Activated effector memory CD4-positive, alpha-beta T cell treated with anti-CD3 and anti-CD28 coated beads, Interleukin-2, amount 50 U/mL, for 16 hours (primary cell): ENCODE measurements at places on chromosomes 2 and 18.

GRCh38 chr18:3867864-3868311 lies 417.9 kb downstream of the TGIF1 start:
- no peak for DNase-seq

DNA sequence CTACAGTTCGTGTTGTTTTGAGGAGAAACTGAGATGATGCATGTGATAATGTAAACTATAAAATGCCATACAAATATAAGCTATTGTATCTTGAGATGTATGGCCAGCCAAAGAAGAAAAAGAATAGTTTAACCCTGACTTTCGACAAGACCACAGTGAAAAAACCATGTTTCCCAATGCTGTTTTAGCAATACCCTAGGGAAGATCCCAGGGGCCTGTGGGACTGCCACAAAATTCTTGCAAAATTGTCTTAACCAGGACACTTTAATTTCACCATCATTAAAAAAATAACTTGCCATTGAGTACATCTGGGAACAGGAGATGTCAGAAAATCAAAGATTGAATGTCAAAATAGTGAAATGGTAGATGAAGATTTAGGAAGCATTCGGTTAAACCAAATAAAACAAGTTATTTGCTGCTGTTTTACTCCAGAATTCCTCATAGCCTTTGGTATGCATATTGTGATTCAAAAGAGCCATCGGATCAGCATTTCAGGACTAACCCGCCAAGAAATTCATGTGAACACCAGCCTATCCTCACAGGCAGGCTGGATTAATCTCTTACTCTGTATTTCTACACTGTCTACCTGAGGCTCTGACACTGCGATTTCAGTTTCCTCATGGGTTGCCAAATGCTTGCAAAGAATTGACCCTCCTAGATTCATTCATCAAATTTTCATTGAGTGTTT lies 49.0 kb upstream of the SP3 start:
- DNase-seq, result no peak

DNA sequence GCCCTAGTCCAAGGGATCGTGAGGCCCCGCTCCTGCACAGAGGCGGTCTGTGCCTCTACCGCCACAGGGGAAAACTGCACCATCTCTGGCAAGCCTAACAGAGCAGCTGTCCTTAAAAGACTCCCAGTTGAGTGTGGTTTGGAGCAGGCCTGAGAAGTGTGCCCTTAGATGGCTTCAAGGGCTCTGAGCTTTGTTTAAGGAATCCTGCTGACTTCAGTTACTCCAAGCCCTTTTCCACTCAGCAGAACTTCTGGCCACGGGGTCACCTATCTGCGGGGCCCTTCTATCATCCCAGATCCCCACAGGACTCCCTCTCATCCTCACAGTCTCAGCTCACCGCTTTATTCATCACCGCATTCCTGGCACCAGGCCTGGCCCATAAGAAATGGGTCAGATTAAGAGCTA lies 131.5 kb downstream of the CCDC74A start:
- DNase-seq, result no peak

DNA sequence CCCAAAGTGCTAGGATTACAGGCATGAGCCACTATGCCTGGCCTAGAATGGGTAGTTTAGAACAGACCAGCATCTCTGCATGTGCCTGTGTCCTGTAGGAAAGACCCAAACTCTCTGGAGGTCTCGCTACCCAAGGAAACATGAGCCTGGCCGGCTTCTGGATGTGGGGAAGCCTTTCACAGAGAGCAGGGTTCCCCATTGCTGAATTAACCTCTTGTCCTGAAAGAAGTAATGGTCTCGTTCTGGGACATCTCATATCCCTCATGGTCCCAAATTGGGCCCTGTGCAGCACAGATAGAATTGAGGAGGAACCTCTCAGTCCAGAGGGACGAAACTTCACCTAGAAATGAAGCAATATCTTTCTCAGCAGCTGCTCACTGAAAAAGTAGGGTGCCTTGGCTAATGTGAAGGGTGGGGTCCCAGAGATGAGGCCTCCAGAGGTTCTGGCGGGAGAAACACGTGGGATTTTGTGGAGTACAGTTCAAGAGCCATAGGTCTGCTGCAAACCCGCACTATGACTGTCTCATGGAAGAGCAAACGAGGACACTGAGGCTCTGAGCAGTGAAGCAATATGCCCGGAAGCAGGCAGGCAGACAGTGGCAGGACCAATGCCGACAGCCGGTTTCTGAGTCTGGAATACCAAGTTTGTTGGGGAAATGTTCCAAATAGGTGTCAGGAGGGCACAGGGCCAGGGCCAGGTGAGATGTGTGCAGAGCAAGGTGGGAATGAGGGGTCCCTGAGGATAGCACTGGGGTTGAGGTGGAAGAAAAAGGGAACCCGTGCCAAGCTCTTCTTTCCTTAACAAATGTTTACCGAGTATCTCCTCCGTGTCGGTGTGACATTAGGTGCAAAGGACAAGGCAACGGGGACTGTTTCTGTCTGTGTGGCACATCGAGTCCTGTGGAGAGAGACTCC lies 121.0 kb upstream of the TWIST2 start:
- no peak for DNase-seq

- peak; percentile 21 for DNase-seq
Measured at GRCh38 chr2:237861875-237862527, 2.6 kb downstream of the RAMP1 start.

DNA sequence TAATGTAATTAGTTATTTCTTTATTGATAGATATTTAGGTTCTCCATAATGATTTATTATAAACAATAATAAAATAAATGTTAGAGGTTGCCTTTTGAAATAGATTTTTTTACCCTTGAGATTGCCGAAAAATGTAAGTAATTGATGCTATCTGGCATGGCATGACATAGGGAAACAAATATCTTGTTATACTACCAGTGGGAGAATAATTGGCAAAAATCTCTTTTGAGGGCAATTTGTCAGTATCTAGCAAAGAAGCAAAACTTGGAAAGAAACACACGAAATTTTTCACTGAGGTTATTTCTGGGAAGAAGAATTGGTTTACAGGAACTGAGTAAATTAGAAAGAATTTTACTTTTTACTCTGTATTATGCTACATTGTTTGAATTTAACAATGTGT lies 547.2 kb upstream of the SETBP1 start:
- no peak for DNase-seq

- DNase-seq, result peak; percentile 25
Measured at GRCh38 chr2:237874585-237875161, 15.2 kb downstream of the RAMP1 start.

GRCh38 chr2:41151746-41152145 lies 699.9 kb upstream of the SLC8A1 start:
- no peak for DNase-seq

GRCh38 chr2:188285049-188285448 lies 6.6 kb upstream of the GULP1 start:
- DNase-seq, result no peak

- DNase-seq, result no peak
Measured at GRCh38 chr2:157789256-157789655, 86.9 kb downstream of the ACVR1 start.

GRCh38 chr2:232662486-232663260 lies 29.3 kb downstream of the EFHD1 start:
- DNase-seq, result no peak

GRCh38 chr2:130369311-130369964 lies 13.6 kb downstream of the PTPN18 start:
- no peak for DNase-seq

DNA sequence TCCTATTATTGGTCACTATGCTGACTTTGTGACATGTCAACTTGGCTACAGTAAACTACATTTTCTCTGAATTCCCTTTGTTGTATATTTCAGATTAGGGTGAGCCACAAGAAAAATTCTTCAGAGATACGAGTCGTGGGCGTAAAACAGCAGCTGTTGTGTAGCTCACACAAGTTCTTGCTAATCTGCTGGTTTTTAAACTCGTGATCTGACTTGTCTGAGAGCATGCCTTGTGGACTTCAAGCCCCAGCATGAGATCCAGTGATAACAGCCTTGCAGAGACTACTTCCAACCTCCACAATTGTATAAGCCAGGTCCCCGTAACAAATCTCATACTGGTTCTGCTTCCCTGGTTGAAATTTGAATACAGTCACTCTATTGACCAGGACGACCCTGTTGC lies 259.8 kb upstream of the LYPD1 start:
- DNase-seq, result no peak

DNA sequence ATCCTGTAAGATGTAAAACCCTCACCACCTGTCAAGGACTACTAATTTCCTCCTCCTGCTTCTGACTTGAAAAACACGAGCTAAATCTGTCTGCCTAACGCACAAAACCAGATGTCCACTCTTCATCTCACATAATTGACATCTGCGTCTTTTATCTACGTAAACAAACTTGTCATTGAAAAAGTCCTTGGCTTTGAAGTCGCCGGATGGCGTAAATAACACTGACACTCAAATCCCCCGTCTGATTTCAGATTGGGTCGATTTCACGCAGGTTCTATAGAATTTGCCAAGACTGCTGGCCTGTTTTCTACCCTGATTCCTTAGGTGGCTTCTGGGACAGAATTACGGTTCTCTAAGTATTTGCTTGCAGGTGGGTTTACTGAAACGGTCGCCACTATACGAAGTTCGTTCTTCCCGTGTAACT lies 539 bp upstream of the MOB4 start:
- DNase-seq, result no peak

- no peak for DNase-seq
Measured at GRCh38 chr2:68403199-68403644, 38.1 kb downstream of the PLEK start.
